ENCODE measurements at places on chromosomes 6 and 20.

- DNase-seq, result no peak
These were observed 2.6 kb downstream of the NPEPL1 start for GRCh38 chr20:58695084-58695722.

DNA sequence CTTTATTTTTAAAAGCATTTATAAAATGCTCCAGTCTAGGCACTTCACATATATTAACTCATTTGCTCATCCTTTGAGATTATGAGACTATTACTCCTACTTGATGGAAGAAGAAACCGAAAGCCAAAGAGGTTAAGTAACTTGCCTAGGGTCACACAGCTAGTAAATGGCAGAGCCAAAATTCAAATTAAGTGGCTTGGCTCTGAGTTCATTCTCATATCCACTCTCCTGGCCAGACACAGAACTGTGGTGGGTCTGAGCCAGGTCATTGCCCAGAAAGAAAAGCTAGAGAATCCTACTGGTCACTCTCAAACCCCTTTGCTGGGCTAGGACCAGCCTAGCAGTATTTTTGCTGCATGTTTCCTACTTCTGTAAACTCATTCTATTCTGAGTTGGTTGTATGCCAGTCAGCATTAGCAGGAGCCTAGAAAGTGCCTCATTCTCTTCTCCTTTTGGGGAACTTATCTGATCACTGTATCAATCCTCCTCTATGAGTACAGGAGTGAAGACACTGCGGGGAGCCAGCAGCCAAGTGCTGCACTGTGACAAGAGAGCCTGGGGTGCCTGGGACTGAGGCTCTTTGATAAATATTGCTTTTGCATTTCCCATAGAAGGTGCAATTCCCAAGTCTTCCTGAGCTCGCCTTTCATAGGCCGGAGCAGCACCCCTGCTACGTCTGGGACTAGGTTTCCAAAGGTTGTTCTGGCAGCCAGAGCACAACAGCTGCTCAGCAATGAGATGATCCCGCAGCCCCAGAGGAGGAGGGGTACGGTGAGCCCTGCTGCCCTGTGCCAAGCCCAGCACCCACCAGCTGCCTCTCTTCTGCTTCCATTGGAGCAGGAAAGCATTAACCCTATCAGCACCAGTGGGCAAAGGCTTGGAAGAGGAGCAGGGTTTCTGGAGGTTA, 728.3 kb downstream of the MAFB start:
- DNase-seq, result peak; percentile 61

DNA sequence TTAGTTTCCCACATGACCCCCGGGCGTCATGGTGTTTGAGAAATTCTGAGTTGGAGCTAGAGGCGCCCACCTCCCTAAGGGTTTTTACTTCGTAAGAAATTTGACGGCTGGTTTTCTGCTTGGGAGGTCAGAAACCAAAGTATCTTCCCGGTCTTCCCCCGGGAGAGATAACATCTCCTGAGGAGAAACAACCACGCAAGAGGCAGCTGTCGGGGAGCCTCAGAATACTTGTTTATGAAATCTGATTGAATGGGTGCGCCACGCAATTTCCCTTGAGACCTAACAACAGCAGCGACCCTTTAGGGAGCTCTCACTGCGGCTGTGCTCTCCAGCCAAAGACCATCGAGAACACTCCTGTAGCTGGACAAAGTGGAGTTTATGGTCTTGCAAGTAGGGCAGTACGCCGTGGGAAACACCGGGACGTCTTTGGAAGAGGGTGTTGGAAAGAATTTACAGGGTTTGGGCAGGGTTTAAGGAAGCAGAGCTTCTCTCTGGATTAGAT, 608 bp upstream of the EIF2S2 start:
- no peak for DNase-seq

GRCh38 chr6:164812706-164813105, 496.7 kb downstream of the C6orf118 start:
- DNase-seq, result no peak

GRCh38 chr6:84943905-84944304, 179.5 kb upstream of the TBX18 start:
- no peak for DNase-seq

GRCh38 chr20:60648556-60648955, 603.5 kb upstream of the CDH4 start:
- DNase-seq, result no peak

DNA sequence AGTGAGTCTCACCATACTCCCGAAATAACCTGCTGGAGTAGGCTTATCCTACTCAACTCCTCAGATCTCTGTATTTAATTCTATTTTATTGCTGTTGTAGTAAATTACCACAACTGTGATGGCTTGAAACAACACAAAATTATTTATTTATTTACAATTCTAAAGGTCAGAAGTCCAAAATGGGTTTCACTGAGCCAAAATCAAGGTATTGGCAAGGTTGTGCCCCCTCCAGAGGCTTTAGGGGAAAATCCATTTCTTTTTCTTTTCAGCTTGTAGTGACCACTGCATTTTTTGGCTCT, 869 bp upstream of the SLC17A2 start:
- no peak for DNase-seq

DNA sequence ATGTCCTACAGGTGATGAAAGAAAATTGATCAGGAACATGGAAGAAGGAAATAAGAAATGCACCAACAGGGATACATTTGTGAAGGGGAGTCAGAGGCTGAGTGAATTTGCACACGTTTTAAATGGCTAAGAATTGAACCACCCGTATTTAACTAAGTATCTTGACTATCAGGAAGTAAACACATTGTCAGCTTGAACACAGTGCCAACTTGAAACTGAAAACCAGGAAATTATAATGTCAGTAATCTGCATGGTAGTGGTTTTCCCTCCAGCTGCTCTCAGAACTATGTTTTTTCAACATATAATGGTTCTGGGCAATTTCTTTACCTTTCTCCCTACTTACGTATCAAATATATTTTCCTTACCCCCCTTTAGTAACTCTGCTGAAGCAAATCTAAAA, 366.5 kb upstream of the POU3F2 start:
- DNase-seq, result no peak

All from eye (tissue), 1 donor.